ENCODE measurements at places on chromosomes 12 and 14. TPM values are rescaled to one million over a fixed set of nuclear protein-coding genes. Genes with fewer than 3 reads are reported as not detected.
A peak's percentile ranks its signal among the peaks of the same experiment; 100 is the strongest.

Gene NFE2
- not detected for total RNA-seq

Gene GALC
- 17.2 TPM for total RNA-seq

Gene MYF6
- total RNA-seq = not detected

Gene PTGER2
- total RNA-seq = 0.55 TPM

- H3K27me3 ChIP-seq = no peaks in the 10 kb centered on the region
- no peak for DNase-seq
- H3K36me3 ChIP-seq = no peaks in the 10 kb centered on the region
- H3K27ac ChIP-seq = no peak overlapping the region
- H3K4me1 ChIP-seq = no peaks in the 10 kb centered on the region
Observed at GRCh38 chr12:128055567-128055966, 211.4 kb upstream of the TMEM132C start.

GRCh38 chr14:25122211-25122610, 72.3 kb upstream of the STXBP6 start:
- no peak overlapping the region for H3K4me3 ChIP-seq
- no peaks in the 10 kb centered on the region for H3K36me3 ChIP-seq
- H3K4me1 ChIP-seq = peaks cover 7% of the 10 kb centered on the region
- DNase-seq = no peak

- no peaks in the 10 kb centered on the region for H3K27me3 ChIP-seq
- DNase-seq = no peak
- no peaks in the 10 kb centered on the region for H3K4me1 ChIP-seq
- H3K4me3 ChIP-seq = no peak overlapping the region
- H3K27ac ChIP-seq = no peak overlapping the region
- no peaks in the 10 kb centered on the region for H3K36me3 ChIP-seq
Observed at GRCh38 chr12:114321524-114321923, 84.4 kb downstream of the TBX5 start.

GRCh38 chr12:50984586-50985298, 32.4 kb downstream of the HIGD1C start:
- H3K4me1 ChIP-seq = peaks cover 33% of the 10 kb centered on the region
- no peak for DNase-seq
- no peaks in the 10 kb centered on the region for H3K27me3 ChIP-seq
- no peak overlapping the region for H3K4me3 ChIP-seq

DNA sequence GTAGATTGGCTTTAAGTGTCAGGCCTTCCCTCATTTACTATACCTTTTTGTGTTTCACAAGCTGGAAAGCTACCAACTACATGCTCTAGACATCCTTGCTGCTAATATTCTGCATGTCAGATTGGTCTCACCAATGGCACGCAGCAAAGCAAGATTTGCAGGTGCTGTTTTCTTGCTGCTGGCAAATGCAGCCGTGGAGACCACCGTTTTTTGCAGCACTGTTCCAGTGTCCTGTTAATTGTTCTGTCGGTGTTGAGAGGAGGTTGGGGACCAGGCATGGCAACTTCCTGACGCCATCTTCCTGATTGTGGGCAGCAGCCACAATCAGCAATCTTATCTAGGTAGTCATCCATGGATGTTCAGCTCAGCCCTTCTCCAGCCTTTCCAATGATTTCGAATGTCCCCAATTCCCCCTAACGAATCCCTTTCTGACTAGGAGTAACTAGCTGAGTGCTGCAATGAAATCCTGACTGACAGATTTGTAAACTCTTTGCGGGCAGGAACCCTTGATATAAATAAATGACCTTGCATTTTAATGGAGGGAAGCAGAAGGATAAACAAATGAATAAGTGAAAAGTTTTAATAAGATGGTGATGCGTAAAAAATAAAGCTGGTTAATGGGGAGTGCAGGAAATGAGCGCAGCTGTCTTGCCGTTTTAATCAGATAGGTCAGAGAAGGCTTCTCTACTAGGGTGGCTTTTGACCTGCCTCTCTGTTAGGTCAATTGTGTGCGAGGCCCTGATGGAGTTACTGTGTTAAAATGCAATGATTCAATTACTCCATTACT, 574 bp upstream of the CRADD start:
- H3K27ac ChIP-seq = peak overlapping the region; percentile 97
- H3K4me1 ChIP-seq = peaks cover 37% of the 10 kb centered on the region
- no peaks in the 10 kb centered on the region for H3K27me3 ChIP-seq
- no peak for DNase-seq
- no peaks in the 10 kb centered on the region for H3K36me3 ChIP-seq
- H3K4me3 ChIP-seq = peak overlapping the region; percentile 74

DNA sequence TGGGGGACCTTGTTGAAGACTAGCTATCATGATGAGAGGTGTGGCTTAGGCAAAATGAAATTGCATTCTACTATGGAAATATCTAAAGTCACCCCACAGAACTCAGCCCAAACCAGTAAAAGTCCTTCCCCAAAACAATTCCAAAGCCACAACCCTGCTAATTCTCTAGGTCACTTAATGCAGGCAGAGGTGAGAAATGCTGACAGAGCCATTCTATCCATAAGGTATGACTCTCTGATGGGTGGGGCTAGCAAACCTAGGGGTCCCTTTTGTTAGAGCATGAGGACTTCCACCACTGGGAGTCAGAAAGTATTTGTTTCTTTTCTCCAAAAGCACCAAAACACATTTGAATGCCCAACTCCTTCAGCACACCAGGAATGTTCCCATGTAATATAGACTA, 12.7 kb upstream of the BMP4 start:
- H3K4me1 ChIP-seq = no peaks in the 10 kb centered on the region
- no peak overlapping the region for H3K4me3 ChIP-seq
- no peaks in the 10 kb centered on the region for H3K36me3 ChIP-seq
- DNase-seq = no peak

- H3K27ac ChIP-seq = peak overlapping the region; percentile 52
- H3K36me3 ChIP-seq = no peaks in the 10 kb centered on the region
- peaks cover 95% of the 10 kb centered on the region for H3K4me1 ChIP-seq
- no peak overlapping the region for H3K4me3 ChIP-seq
- no peaks in the 10 kb centered on the region for H3K27me3 ChIP-seq
Observed at GRCh38 chr14:68397371-68397811, 395.5 kb downstream of the ZFP36L1 start.

All from sigmoid colon (tissue), 7 donors.